ENCODE measurements at places on chromosomes 7 and 10. TPM values are rescaled to one million over a fixed set of nuclear protein-coding genes. Genes with fewer than 3 reads are reported as not detected.

Gene TAS2R5
- 5.1 TPM for total RNA-seq

Gene SKAP2
- 2.5 TPM for total RNA-seq

Gene FFAR4
- not detected for total RNA-seq

Gene RBP4
- total RNA-seq = 0.23 TPM

Gene GIGYF1
- 69.8 TPM for total RNA-seq

Gene DKK1
- not detected for total RNA-seq

Gene GNAT3
- total RNA-seq = not detected

Gene MEST
- 229 TPM for total RNA-seq

Gene DCLRE1A
- total RNA-seq = 13.8 TPM

Gene ARHGEF5
- 27.3 TPM for total RNA-seq

Gene VSTM4
- 0.23 TPM for total RNA-seq

Gene POP7
- 110 TPM for total RNA-seq

Gene GPR141
- not detected for total RNA-seq

Gene SH2D4B
- total RNA-seq = not detected

Gene TBXAS1
- 1.0 TPM for total RNA-seq

Gene BCAP29
- 18.4 TPM for total RNA-seq

Gene GPR85
- 0.35 TPM for total RNA-seq

Gene CLDN4
- total RNA-seq = 18.6 TPM

Gene WDR91
- total RNA-seq = 9.7 TPM

Gene HK1
- 197 TPM for total RNA-seq

Gene ATRNL1
- total RNA-seq = 24.0 TPM

Gene CCDC71L
- total RNA-seq = 19.1 TPM

Gene KLF14
- not detected for total RNA-seq

Gene TMEM176A
- not detected for total RNA-seq

Gene PROSER2
- 5.6 TPM for total RNA-seq

Gene EBLN1
- not detected for total RNA-seq

Measured in GM23338 (cell line).